ACHN (cell line): ENCODE measurements at places on chromosomes 11 and 22.

GRCh38 chr11:69123593-69124545, 31.9 kb upstream of the SMIM38 start:
- no peak for DNase-seq

GRCh38 chr11:102485095-102485722, 32.6 kb upstream of the TMEM123 start:
- DNase-seq: no peak

GRCh38 chr11:36465449-36466163, 44.5 kb downstream of the TRAF6 start:
- DNase-seq: no peak

- no peak for DNase-seq
These were observed 64.5 kb downstream of the MACROD1 start for GRCh38 chr11:64101461-64101860.

DNA sequence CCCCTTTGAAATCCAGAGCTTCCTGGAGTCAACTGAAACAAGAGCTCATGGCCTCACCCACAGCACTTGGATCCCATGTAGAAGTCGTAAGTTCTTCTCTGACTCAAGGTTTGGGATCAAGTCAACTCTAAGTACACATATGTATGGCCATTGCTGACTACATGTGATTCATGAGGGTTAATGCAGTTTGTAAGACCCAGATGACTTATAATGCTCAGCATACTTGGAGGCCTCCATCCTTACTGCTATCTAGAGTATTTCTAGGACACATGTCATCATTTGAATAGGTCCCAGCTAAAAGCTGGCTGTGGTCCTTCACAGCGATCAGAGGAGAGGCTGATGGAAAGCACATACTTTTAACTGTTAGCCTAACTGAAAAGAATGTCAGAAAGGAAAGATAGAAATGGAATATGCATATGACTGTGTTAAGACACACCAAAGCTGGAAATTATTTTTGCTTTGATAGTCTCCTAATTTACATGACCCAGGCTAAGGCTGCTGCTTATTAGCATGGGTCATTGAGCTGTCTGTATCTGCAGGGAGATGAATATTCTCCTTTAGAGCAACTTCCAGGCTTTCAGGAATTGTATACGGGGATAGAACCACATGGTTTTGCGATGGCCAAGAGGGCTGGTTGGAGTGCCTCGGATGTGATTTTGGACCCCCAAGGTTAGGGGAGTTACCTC, 76.3 kb downstream of the NTM start:
- no peak for DNase-seq

GRCh38 chr11:113725913-113726312, 19.8 kb upstream of the TMPRSS5 start:
- no peak for DNase-seq

DNA sequence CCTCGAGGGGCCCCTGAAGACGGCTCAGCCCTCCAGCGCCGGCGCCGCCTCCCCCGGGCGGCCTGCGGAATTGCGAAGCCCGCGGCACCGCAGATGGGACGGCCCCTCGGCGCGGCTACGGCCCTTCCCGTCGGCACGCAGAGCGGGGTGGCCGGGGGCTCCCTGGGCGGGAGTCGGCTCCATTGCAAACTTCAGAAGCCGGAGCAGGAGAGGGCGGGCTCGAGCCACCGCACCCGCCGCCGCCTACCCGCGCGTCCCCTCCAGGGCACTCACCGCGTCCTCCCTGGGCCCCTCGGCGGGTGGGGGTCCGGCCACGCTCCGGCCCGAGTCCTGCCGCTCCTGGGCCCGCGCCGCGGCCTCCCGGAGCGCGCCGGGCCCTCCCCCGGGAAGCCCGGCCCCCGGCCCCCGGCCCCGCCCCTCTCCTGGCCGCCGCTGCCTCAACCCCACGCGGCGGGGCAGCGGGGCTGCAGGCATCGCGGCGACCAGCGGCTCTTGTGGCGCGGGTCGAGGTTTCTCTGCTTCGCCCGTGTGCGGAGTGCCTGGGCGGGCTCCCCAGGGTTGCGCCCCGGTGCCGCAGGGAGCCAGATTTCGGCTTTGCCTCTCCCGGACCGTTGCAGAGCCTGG, at the start of gene PACSIN3:
Gene PACSIN3, minus strand, starts transcription at position 359 of the 624 bp plus-strand sequence. CDS start 3,707 bp downstream, outside the sequence.
- DNase-seq: peak; percentile 57

DNA sequence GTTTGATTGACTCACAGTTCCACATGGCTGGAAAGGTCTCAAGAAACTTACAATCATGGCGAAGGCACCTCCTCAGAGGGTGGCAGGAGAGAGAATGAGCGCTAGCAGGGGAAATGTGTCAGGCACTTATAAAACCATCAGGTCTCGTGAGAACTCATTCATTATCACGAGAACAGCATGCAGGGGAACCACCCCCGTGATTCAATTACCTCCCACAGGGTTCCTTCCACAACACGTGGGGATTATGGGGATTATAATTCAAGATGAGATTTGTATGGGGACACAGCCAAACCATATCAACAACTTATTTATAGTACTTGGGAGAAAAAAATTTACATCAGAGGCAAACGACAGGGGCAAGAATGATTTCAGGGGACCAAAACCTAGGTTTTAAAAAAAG, 3.0 kb downstream of the ME3 start:
- DNase-seq: no peak

DNA sequence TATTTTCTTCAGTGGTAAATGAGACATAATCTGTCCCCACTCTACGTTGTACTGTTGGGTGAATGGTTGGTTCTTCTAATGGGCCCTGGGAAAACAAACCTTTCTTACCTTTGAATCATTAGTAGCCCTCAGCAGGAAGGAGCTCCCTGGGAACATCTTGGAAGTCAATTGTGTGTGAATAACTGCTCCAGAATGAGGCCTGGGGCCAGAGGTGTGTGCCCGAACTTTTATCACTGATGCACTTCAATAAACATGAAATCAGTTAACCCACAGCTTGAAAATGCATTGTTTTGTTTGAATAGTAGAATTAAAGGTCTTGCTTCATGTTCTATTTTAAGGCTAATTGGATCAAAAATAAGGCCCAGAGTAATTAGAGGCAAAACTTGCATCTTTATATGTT, 67.1 kb downstream of the NAV2 start:
- DNase-seq: no peak

- no peak for DNase-seq
These were observed 8.5 kb downstream of the DCHS1 start for GRCh38 chr11:6646918-6647679.

DNA sequence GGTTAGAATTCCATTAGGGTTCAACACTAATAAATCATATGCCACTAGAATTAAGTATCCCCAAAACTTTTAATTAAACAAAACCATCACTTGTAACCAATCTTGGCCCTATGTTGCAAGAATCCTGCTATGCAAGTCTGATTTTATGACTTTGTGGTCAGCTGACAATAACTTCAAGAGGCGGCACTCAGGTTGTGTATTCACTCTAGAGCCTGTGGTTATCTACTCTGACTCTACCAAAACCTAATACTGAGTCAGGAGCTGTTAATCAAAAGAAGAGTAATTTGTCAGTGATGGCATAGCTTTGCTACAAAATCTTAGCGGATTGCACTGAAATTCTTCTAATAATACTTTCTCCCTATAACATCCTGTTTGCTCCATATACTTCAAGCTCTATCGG, 253.7 kb downstream of the AASDHPPT start:
- no peak for DNase-seq

- no peak for DNase-seq
These were observed 64.3 kb downstream of the SHANK2 start for GRCh38 chr11:71188073-71188472.
